ENCODE measurements at places on chromosomes 12 and 14.

DNA sequence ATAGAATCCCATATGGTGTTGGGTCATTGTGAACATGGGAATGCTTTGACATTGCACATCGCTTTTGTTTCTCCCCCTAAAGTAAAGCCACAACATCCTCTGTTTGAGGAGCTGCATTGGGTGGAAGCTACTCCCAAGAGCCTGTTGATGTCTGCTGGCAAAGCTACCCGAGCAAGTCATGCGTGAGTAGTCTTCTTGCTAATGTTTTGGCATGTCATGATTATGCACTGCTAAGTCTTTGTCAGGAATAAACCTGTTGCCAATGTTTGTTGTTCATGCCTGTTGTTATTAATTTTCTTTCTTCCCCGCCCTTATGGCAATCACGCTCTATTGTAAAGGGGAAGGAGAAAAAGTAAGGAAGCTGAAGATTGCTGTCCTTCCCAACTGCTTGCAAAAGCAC, 97.3 kb downstream of the EXOC5 start:
- DNase-seq = no peak

DNA sequence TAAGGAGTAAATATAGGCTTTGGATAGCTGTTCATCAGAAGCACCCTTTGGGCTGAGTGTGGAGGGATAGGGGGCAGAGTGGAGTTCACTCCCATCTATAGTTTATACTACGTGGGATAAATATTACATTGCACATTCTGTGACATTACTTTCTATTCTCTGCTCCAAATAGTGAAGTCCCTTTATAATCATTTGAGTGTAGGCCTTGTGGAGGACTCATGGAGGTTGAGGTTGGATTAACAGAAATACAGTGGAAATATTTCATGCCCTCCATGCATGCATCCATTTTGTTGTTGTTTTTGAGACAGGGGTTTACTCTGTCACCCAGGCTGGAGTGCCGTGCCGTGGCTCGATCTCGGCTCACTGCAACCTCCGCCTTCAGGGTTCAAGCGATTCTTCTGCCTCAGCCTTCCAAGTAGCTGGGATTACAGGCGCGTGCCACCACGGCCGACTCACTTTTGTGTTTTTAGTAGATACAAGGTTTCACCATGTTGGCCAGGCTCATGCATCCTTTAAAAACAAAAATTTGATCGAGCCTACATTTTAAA, 1.4 kb downstream of the CHPT1 start:
- no peak for DNase-seq

DNA sequence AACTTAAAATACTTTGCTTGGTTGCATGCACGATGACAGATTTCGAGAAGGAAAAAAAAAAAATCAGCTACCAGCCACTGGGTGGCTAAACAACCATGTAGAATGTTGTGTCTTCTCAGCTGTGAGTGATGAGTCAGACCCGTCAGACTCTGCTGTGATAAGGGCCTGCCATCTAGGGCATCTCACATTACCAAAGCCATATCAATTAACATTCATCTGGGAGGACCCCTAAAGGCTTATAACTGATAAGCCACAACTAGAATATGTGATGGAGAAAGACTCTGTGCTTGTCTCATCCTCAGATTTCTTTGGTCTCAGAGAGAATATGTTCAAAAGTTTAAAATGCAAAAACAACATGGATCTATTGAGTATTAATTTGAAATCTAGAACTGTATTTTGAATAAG, 111.5 kb downstream of the PAX9 start:
- DNase-seq = no peak

GRCh38 chr12:68631227-68631626, 20.5 kb downstream of the RAP1B start:
- DNase-seq = no peak

DNA sequence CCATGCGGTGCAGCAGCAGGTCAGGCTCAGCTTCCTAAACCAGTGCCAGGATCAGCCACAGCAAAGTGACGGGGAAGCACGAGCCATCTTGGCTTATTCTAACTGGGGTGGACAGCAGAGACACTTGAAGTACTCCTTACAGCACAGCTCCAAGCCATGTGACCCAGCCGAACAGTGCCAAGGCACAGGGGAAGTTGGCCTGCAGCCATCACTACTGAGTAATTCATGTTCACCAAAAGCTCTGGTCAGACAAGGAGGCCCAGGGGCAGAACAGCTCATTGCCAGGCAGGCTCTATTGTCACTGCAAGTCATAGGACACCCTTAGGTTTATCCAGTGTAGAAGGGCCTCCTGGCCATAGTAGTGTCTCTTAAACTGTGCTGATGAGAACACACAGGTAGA, 23.4 kb upstream of the SLC35F4 start:
- DNase-seq = no peak

GRCh38 chr14:37712976-37713431, 117.6 kb downstream of the TTC6 start:
- no peak for DNase-seq

GRCh38 chr14:78164226-78164853, 5.8 kb upstream of the NRXN3 start:
- DNase-seq = no peak

DNA sequence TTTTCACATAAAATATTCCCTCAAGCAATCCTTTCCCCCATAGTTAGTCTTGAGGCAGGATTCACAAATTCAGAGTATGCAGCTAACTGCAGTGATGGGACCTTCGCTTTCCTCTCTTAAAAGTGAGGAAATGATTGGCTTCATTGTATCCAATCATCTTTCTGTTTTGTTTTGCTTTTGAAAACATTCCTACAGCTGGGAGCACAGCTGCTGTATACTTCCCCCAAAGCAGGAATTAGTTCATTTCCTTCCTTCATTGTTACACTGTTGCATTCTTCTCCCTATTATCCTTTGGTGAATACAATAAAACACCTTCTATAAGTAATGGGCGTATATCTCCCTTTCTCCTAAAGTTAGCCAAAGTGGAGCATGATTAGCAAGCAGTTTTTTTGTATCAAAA, 9.4 kb upstream of the GAS2L3 start:
- no peak for DNase-seq

DNA sequence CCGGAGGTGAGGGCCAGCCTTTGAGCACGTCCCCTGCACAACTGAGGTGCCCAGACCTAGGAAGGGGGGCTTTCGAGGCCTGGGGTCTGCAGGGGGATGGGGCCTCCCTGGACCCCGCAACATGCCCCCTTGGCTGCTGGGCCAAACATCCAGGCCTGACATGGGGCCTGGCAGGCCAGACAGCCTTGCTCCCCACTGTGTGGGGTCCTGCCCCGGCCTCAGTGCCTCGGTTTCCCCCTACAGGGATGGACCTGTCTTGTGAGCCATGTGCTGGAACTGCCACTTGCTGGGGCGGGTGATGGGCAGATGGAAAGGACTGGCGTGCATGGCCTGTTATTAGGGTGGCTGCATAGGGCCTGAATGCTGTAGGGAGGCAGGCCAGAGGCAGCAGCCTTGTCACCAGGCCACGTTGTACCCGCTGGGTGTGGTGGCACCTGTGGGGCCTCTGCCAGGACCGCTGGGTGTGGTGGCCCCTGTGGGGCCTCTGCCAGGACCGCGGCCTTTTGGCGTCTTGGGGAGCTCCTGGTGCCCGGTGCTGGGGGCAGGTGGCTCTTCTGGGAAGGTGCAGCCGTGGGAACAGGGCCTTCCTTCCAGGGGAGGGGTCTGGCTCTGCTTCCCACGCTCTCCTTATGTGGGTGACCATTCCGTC, 20.4 kb downstream of the ASPG start:
- DNase-seq = no peak

DNA sequence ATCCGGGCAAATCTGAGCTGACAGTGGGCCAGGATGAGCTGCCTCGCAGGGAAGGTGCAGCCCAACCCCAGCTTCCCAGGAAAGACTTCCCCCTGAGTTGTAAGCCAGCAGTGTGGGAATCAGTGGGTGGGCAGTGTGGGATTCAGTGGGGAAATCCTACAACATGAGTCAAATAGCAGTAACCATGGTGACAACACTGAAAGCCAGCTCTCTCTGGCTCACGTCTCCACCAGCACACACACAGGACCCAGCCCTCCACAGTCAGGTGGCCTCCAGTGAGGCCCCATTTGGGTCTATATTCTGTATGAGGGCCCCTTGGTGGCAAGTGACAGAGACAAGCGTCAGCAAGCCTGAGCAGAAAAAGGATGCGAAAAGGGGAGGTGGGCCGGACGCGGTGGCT, 6.0 kb upstream of the LGALS3 start:
- DNase-seq = no peak

- no peak for DNase-seq
Observed at GRCh38 chr12:106239241-106239950, 8.4 kb downstream of the CKAP4 start.

DNA sequence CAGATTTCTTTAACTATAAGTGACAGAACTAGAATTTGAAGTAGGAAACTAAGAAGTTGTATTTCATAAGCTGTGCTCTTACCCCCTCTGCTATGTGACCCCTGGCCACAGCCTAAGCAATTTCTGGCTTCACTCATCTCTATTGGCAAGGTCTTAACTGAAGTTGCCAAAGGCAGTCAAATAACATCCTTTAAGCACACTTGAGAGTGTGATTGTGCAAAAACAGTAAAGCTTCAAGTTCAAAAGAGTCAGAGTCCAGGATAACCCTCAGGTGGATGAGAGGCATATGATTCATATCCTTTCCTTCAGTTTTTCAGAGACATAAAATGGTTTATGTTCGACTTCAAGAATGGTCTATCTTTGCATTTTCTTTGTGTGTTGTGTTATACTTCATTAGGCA, 45.2 kb downstream of the GRIP1 start:
- no peak for DNase-seq

- no peak for DNase-seq
Observed at GRCh38 chr14:88518592-88519512, 36.0 kb downstream of the PTPN21 start.

- no peak for DNase-seq
Observed at GRCh38 chr12:108700833-108701541, 30.3 kb downstream of the CORO1C start.

DNA sequence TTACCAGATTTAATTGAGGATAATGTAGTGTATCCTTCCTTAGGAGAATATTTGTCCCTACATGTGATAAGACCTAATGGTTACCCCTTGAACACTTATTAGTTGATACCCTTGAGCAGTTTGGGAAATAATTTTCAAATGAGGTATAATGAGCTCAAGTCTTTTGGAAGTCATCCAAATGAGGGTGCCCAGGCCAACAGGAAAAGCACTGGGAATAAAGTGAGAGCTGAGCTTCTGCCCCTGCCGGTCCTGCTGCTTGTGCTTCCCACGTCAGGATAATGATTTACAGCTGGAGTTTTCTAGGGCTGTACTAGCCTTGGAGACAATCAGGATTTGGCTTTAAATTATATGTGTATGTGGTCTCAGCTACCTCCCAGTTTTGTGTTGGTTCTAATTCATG, 178.8 kb upstream of the FRMD6 start:
- DNase-seq = no peak

DNA sequence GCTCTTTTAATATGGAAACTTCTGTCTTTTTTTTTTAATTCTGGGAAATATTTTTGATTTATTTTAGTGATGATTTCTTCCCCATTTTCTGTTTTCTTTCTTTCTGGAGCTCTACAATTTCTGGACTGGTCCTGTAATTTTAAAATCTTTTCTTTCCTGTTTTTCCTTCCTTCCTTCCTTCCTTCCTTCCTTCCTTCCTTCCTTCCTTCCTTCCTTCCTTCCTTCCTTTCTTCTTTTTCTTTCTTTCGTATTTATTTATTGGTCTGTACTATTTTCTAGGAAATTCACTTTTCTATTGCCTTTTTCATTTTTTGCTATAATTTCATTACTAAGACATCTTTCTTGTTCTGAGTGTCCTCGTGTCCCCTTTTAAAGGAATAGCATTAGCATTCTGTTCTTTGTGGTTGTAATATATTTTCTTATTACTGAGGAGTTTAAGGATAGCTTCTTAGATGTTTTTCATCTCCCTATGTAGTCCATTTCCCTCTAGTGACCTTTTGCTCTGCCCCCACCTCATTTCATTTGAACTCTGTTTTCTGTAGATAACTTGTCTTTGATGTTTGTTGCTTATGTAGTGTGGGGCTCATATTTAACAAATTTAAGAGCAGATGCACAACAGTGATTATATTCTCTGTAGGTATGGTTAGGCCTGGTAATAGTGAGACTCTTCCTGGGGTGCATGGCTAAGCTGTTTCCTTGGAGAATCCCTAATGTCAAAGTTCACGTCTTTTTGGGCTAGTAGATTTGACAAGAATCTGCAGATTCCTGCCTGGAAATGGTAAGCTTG, 38.0 kb downstream of the TBC1D15 start:
- no peak for DNase-seq

- no peak for DNase-seq
Observed at GRCh38 chr12:10169104-10169503, 2.8 kb downstream of the OLR1 start.

DNA sequence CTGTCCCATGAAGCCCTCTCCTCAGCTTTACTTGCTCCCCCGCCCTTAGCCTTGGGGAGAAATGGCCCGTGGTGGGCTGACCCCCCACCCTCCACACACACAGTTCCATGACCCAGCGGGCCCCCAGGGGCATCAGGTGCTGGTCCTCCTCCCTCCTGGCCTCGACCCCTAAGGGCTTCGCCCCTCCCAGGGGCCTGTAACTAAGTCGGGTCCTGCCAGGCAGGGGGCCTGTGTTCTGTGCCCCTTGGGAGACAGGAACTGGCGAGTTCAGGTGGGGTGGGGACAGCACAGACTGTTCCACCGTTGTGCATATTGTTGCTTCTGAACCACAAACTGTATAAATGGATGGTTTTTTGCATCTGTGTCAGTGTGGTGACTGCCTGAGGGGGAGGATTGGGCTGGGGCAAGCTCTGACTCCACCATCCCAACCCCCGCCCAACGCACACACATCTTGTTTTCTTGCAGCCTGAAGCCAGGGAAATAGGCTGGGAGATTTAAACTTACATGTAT, 8.8 kb downstream of the TAMALIN start:
- no peak for DNase-seq

DNA sequence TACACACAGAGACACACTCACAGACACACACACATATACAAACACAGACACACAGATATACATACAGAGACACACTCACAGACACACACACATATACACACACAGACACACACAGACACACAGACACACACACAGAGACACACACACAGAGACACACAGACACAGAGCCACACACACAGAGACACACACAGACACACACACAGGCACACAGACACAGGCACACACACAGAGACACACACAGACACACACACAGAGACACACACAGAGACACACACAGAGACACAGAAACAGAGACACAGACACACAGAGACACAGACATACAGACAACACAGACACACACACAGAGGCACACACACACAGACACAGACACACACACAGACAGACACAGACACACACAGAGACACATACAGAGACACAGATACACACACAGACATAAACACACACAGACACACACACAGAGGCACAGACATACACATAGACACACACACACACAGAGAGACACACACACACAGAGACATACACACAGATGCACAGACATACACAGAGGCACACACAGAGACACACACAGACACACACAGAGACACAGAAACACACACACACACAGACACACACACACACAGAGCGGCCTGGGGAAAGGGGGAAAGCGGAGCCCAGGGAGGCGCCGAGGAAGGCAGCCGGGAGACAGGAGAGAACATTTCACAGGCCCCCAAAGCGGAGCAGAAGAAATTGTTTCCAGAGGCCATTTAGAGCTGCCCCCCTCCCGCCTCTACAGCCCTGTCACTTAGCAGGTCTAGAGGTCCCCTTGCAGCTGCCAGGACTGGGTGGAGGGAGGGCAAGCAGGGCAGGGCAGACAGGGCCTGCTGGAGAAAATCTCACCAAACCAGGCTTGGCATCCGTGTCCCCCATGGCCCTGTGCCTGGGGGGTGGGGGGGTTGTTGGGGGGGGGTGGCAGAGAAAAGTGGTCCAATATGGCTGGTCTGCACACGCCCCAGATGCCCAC, 38.9 kb downstream of the SERPINA3 start:
- DNase-seq = no peak
